ENCODE measurements at places on chromosomes 16 and 17.
A peak's percentile ranks its signal among the peaks of the same experiment; 100 is the strongest.

GRCh38 chr17:44381810-44382305 is 7.6 kb downstream of the ITGA2B start:
- DNase-seq = no peak

GRCh38 chr17:48873696-48874443 is 18.7 kb upstream of the ATP5MC1 start:
- DNase-seq = no peak

GRCh38 chr17:61827649-61828395 is 35.5 kb downstream of the BRIP1 start:
- no peak for DNase-seq

- DNase-seq = peak; percentile 44
These were observed 794 bp upstream of the CPNE7 start for GRCh38 chr16:89574681-89575246.

DNA sequence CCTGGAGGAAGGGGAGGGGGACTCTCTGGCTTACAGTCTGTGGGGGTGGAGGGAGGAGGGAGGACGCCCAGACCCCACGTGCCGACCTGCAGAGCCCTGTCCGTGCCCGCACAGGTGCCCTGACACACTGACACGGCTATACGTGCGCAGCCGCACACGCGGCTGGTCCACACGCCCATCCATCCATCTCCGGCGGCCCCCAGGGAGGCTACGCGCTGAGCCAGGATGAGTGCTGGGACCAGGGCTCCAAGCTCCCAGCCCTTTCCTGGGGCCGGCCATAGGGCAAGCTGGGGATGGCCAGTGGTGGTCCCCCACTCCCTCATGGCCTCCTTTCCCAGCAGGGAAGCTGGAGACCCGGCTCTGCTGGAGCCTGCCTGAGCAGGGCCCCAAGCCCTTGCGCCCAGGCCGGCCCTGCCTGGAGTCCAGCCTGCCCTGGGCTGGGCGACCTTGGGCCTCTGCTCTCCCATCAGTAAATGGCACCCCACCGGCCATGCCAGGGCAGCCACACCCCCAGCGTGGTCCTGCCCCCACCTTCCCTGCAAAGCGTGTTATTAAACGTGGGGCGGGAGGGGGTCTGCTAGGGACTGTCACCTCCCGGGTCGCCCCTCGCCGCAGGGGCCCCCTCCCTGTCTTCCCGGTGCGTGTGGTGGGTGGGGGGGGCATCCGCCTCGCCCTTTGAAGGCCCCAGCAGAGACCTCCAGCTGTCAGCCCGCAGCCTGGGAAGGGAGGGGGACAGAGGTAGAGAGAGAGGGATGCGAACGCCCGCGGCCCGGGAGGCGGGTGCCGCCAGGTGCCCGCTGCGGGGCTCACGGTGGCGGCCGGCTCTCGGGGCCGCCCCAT is 863 bp downstream of the CASKIN1 start:
- DNase-seq = no peak

GRCh38 chr17:38575781-38576180 is 30.0 kb downstream of the SRCIN1 start:
- no peak for DNase-seq

GRCh38 chr16:62177351-62178203 is 141.3 kb upstream of the CDH8 start:
- DNase-seq = no peak

GRCh38 chr17:17508646-17509591 is 12.7 kb upstream of the RASD1 start:
- DNase-seq = no peak

DNA sequence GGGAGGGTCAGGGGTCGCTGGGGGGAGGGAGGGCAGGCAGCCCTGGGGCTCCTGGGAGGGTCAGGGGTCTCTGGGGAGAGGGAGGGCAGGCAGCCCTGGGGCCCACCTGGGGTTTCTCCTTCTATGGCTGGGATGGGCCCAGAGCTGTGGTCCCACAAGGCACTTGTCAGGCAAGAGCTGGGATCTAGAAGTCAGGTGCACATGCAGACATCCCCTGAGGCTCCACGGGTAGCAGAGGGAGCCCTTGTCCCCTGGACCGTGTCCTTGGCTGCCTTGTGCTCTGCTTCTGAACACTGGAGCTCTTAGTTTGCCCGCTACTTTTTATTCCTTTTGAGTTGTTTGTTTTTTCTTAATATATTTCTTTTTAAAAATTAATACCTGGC is 1.8 kb downstream of the TUBB3 start:
- DNase-seq = no peak
